Esophagus mucosa (tissue), 1 donor: ENCODE measurements at places on chromosomes 5 and 9. TPM values are rescaled to one million over a fixed set of nuclear protein-coding genes. Genes with fewer than 3 reads are reported as not detected.
A peak's percentile ranks its signal among the peaks of the same experiment; 100 is the strongest.

DNA sequence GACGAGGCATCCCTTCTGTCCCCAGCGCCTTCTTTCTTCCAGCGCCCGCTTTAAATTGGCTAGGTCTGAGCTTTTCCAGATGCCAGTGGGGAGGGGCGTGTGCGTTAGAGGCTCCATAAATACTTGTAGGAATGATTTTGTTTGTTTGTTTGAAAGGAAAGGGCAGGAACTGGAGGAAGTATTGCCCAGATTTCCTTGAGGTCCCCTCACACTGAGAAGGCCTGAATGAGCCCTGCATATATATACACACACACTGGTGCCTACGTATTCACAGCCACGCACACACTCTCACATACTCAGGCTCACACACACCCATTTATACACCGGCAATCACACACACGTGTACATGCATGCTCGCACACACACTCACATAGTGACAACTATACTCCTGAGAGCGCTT is 1.0 kb upstream of the SLIT3 start:
- ATAC-seq: no peak

The PPP2R2B gene
- total RNA-seq: 0.76 TPM

The CMYA5 gene
- total RNA-seq: 0.36 TPM

DNA sequence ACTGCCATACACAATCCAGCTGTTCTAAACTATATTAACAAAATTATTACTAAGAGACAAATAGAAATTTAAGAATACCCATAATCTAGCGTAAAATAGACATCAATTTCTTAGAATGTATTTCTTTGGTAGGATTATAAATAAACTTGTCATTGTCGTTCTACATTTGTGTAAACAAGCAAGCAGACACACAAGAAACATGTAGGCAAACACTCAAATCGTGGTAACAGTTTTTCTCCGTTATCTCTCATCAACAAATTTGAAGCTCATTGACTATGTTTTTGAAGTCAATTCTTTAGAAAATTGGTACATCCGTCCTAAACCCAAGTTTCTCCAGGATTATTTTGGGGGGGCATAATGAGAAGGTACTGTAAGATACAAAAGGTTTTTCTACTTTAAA is 832.2 kb downstream of the DTWD2 start:
- no peak for ATAC-seq

DNA sequence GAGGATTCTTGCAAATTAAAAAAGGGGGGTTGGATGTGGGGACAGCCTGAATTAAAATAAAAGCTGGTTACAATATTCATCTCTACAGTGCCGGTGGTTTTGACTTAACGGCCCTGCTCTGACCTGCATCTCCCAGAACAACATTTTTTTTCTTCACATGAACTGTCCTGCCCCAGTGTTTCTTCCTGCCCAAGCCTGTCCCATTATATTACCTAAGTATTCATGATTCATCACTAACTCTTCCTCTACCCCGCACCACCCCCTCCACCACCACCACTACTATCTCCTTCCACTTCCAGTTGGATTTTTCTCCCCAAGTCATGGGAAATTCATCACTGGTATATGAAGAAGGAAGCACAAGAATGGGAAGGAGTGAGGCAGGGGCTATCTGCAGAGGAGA is 90.1 kb downstream of the ZFAND5 start:
- ATAC-seq: peak; percentile 90

DNA sequence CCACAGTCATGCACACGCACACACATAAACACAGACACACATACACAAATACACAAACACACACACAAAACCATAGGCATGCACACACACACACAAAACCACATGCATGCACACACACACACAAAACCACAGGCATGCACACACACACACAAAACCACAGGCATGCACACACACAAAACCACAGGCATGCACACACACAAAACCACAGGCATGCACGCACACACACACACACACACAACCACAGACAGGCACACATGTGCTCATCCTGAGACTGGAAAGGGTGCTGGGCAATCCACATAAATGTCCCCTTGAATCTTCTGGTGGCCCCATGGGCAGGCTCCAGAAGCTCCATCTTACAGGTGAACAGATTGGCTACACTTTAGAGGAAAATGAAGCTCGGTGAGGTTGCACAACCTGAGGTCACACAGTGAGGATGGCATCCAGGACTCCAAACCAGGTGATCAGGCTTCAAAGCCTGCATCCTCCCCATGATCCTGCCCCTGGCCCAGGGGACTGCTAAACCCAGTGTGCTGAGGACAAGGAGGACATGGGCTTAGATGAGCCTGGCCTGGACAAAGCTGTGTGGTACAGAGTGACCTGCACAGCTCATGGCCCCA is 144.8 kb downstream of the GADD45G start:
- no peak for ATAC-seq

GRCh38 chr9:12230708-12231107 is 462.5 kb upstream of the TYRP1 start:
- ATAC-seq: no peak

- no peak for ATAC-seq
Observed at GRCh38 chr9:4514252-4515128, 24.2 kb downstream of the SLC1A1 start.

GRCh38 chr5:128196791-128197190 is 113.2 kb downstream of the SLC12A2 start:
- no peak for ATAC-seq

DNA sequence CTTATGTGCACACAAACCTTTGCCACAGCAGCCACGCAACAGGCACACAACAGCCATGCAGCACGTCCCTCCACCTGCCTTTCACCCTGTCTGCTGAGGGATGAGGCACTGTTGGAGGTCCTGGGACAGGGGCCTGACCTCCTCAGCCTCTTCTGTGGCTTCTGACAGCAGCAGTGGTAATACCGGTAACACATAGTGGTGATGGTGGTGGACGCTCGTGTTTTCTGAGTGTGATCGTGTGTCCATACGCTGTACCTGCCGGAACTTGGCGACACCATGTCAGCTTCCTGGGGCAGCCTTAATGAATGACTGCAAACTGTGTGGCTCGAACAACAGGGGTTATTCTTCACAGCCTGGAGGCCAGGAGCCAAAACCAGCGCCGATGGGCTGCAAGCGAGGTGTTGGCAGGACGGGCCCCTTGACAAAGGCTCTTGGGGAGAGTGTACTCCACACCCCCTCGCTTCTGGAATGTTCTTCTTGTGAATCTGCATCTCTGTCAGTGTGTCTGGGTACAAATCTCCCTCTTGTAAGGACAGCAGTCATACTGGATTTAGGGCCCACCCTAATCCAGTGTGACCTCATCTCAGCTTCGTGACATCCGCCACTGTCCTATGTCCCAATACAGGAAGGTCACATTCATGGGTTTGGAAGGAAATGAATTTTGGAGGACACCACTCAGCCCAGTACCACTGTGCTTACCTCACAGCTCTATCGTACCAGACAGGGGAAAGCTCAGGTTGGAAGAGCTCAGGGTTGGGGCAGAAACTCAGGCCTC is 55.3 kb upstream of the EXOC3 start:
- ATAC-seq: no peak

- no peak for ATAC-seq
Observed at GRCh38 chr5:57082441-57083067, 91.3 kb upstream of the GPBP1 start.

The TGFBR1 gene
- 31.5 TPM for total RNA-seq

DNA sequence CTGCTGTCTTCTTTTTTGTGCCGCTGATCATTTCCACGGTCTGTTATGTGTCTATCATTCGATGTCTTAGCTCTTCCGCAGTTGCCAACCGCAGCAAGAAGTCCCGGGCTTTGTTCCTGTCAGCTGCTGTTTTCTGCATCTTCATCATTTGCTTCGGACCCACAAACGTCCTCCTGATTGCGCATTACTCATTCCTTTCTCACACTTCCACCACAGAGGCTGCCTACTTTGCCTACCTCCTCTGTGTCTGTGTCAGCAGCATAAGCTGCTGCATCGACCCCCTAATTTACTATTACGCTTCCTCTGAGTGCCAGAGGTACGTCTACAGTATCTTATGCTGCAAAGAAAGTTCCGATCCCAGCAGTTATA is 17.1 kb downstream of the F2R start:
- peak; percentile 33 for ATAC-seq

DNA sequence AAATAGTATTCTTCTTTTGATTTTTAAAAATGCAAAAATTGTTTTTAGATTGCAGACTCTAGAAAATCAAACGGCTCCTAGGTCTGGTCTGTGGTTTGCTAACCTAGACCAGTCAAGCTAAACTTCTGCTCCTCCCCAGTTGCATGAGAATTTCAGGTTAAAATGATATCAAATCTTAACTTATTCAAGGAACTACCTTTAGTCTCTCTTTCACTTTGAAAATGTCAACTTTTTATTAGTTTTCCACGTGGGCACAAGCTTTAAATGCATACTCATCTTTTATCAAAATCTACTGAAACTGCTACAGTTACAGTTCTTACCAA is 8.8 kb downstream of the CAMK4 start:
- ATAC-seq: no peak

The TAF9 gene
- 49.7 TPM for total RNA-seq

The KIF4B gene
- total RNA-seq: not detected

DNA sequence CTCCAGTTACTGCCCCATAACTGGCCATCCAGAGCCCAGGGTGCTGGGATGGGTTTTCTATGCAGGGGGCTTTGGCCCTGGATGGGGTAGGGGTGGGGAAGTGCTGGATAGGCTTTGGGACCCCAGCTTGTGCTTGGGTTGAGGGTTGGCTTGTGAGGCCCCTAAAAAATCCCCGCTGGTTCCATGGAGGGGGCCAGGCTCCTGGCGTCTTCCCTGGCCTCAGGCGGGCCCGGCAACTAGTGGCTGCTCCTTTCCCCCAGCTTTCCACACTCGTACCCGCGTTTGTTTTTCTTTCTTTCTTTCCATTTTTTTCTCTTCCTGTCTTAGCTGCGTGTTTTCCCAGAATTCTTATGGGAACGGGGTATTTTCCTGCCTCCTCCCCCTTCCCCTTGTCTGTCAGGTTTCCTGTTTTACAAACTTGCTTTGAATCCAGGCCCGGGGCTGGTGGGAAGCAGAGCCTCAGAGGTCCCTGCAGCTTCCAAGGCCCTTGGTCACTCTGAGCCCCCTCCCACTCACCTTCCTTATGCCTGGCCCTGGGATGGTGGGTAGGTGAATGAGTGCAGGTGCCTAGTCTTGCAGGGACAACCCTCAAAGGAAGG is 40.2 kb downstream of the RGS3 start:
- no peak for ATAC-seq

GRCh38 chr5:169004551-169004950 is 296.4 kb downstream of the SLIT3 start:
- no peak for ATAC-seq

The ALDOB gene
- total RNA-seq: 0.08 TPM

- no peak for ATAC-seq
Observed at GRCh38 chr5:111731638-111732037, 25.4 kb downstream of the NREP start.

The PCSK5 gene
- 13.6 TPM for total RNA-seq

- peak; percentile 3 for ATAC-seq
Observed at GRCh38 chr9:120877276-120878034, 467 bp upstream of the PHF19 start.

The MAML1 gene
- total RNA-seq: 15.4 TPM

The CEL gene
- total RNA-seq: 2.4 TPM

The PPP3R2 gene
- not detected for total RNA-seq

- ATAC-seq: peak; percentile 81
Observed at GRCh38 chr5:143244000-143244736, 159.3 kb downstream of the NR3C1 start.

DNA sequence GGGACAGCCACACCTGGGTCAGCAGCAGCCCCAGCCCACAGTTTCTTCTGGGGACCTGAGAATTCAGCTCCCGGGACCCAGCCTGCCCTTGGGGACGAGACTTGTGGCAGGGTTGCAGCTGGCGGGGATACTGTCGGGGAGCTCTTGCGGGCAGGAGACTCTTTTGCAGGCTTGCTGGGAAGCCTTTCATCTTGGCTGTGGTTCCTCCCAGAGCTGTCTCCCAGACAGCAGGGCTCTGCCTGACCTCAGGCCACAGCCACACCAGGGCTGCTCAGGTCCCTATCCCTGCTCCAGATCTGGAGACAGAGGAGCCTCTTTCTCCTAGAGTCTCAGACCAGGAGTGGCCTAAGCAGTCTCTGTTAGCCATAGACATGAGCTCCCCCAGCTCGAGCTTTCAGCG is 4.7 kb upstream of the MYMK start:
- ATAC-seq: no peak

GRCh38 chr9:88835772-88836171 is 155.5 kb upstream of the S1PR3 start:
- no peak for ATAC-seq

DNA sequence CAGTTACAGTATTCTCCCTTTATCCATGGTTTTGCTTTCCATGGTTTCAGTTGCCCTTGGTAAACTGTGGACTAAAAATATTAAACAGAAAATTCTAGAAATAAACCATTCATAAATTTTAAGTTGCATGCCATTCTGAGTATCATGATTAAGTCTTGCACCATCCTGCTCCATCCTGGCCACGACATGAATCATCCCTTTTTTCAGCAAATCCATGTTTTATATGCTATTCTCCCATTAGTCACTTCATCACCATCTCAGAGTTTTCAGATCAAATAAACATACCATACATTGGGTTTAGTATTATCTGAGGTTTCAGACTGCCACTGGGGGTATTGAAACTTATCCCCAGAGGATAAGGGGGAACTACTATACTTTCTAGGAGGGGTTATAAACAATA is 234.4 kb upstream of the ATP10B start:
- no peak for ATAC-seq

The REEP2 gene
- total RNA-seq: 0.36 TPM

DNA sequence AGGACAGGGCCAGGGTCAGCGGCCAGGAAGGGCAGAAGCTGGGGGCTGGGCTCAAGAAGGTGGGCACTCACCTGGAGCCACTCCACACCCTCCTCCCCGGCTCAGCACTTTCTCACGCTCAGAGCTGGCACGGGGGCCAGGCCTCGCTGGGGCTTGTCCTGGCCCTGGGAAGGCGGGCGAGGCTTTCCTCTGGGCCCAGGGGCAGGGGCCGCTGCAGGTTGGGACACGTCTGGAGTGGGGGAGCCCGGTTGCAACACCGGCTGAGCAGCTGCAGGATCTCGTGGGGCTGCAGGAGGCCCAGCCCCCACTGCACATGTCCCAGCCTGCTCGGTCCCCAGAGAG is 38.9 kb upstream of the EGFL7 start:
- ATAC-seq: peak; percentile 78

The SPINK7 gene
- 138 TPM for total RNA-seq

GRCh38 chr5:128259607-128260021 is 176.0 kb downstream of the SLC12A2 start:
- ATAC-seq: no peak

DNA sequence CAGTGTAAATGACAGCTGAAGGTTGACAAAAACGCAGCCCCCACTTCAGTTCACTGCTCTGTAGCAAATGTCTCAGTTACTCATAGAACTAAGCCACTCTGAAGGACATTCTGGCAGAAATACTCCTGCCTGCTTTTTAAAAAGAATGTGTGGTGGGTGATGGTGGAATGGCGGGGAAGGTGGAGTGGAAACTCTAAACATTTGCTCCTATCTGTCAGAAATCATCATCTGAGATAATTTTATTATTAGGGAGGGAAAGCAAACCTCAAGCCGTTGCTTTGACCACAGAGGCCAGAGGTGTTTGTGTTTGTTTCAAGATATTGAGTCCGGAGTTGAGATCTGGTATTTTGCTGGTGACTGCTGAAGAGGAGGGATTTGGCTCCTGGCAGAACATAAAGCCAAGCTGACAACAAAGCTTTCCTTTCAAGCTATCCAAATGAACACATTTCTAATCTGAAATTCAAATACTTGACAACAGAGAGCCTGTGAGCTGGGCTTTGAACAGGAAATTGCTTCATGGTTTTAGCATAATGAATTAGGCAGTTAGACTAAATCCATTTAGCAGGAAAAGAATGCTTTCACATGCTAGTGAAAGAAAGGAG is 362.7 kb downstream of the CSNK1G3 start:
- ATAC-seq: no peak
